ENCODE measurements at places on chromosomes 11 and 22.
A peak's percentile ranks its signal among the peaks of the same experiment; 100 is the strongest.

- no peak for DNase-seq
Measured at GRCh38 chr11:35583843-35584242, 34.4 kb upstream of the FJX1 start.

DNA sequence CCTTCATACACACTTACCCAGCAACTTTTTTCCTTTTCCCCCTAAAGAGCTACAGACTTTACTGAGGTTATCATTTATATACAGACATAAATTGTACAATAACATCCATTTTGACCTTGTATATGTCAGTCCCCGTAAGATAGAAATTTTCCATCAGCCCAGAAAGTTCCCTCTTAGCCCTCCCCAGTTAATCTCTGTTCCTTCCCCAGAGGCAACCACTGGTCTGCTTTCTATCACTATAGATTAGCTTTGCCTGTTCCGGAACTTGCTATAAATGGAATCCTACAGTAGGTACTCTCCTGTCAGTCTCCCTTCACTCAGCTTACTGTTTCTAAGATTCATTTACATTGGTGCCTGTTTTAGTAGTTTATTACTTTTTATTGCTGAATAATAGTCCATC is 54.9 kb downstream of the TSPAN18 start:
- DNase-seq: no peak

GRCh38 chr11:65915821-65916251 is 3.0 kb downstream of the C11orf68 start:
- DNase-seq: peak; percentile 99

GRCh38 chr22:20762233-20762796 is 11.6 kb upstream of the SERPIND1 start:
- no peak for DNase-seq

GRCh38 chr11:112336356-112336886 is 75.8 kb upstream of the PLET1 start:
- DNase-seq: no peak

- no peak for DNase-seq
Measured at GRCh38 chr22:25540908-25541660, 23.4 kb upstream of the GRK3 start.

DNA sequence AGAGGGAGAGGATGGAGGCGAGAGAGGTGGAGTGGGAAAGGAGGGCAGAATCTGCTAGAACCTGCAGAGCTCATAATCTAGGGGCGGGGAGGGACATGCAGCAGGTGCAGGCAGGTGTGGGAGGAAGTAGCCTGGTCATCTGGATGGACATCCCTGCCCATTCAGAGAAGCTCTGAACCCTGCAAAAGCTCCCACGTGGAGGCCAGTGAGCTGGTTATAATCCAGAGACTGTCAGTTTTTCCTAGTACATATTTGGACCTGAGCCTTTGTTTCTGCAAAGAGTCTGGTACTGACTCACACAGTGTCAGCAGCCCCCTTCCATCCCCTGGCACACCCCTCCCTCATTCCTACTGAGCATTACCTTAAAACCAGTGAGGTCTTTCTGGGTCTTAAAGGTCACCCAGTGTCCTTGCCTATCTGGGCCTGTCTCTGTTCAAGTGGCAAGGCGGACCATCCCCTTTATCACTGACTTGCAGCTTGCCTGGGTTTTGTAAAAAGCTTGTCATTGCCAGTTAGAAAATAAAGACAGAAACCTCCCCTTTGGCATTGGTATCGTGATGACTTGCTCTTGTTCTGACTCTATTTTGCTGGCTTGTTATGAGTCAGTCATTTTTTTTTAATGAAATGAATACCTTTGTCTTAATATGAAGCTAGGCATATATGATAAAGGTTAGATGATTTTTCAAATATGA is 26.1 kb downstream of the PTPRJ start:
- peak; percentile 79 for DNase-seq

GRCh38 chr11:73323464-73323863 is 15.4 kb downstream of the ARHGEF17 start:
- DNase-seq: peak; percentile 77

DNA sequence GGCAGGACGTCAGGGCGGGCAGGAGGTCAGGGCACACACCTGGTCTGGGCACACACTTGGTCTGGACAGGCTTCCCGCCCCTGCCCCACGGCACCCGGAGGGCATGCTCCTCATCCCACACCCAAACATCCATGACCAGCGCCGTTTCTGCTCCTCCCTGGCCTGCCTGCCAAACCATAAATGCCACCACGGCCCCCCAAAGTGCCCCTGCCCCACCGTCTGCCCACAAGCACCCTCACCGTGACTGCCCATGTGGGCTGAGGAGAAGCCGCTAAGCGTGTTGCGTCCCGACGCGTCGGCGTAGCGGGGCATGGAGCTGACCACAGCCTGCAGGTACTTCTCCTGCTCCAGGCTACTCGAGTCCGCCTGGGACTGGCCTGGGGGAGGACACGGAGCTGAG is 15.8 kb downstream of the SBF1 start:
- DNase-seq: no peak

GRCh38 chr11:68355471-68355870 is 43.1 kb downstream of the LRP5 start:
- DNase-seq: no peak

DNA sequence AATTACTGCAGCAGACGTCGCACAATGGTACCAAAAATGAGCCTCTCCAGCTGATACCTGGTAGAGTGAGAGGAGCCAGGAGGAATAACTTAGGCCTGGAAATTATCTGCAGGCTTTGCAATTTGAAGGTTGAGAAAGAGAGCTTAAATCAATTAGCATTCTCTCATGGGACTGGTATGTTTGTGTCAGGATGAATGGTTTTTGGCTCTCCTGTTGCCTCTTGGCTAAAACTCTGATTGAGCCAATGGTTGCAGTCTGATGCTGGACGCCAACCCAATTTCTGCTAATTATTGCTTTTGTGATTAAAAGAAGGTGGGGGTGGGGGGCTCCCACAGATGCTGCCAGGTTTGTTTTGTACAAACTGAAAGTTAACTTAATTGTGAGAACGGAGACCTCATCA is 12.5 kb upstream of the NELL1 start:
- DNase-seq: no peak

GRCh38 chr22:26616650-26617049 is 1.2 kb downstream of the CRYBB1 start:
- no peak for DNase-seq

GRCh38 chr11:123122341-123122740 is 60.4 kb upstream of the HSPA8 start:
- peak; percentile 78 for DNase-seq

DNA sequence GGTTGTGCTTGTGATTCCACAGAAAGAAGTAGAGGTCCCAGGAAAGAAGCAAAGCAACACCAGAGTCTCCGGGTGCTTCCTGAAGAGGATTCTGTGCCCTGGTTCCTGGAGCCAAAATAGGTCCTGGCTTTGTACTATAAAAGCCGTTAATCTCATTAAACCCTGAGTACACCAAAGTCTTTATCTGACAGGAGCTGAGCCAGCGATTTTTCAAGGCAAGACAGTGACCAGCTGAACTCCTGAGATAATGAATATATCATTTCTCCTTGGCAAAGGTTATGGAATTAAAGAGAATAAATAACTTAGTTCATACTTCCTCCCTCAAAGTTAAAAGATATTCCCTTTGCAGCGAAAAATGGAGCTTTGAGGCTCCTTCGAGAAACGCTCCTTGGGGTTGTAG is 5.2 kb downstream of the TMEM138 start:
- DNase-seq: no peak

DNA sequence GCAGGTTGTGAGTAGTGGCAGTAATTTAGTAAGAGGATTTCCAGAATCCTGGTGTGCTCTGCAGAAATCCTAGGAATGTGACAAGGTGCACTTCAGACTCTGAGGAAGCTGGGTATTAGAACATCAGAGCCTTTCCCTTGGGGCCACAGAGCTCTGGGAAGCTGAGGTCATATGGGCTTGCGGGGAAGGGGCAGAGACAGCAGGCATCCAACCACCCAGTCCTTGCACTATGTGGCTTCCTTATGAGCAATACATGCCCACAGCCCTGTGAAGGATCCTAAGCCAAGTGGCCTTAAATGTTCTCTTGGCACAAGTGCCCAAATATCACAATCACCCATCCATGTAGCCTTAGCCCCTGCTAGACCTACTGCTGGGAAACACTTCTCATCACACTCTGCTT is 46.2 kb downstream of the P4HA3 start:
- no peak for DNase-seq

- DNase-seq: no peak
Measured at GRCh38 chr11:64218628-64219353, 7.2 kb downstream of the TRPT1 start.

DNA sequence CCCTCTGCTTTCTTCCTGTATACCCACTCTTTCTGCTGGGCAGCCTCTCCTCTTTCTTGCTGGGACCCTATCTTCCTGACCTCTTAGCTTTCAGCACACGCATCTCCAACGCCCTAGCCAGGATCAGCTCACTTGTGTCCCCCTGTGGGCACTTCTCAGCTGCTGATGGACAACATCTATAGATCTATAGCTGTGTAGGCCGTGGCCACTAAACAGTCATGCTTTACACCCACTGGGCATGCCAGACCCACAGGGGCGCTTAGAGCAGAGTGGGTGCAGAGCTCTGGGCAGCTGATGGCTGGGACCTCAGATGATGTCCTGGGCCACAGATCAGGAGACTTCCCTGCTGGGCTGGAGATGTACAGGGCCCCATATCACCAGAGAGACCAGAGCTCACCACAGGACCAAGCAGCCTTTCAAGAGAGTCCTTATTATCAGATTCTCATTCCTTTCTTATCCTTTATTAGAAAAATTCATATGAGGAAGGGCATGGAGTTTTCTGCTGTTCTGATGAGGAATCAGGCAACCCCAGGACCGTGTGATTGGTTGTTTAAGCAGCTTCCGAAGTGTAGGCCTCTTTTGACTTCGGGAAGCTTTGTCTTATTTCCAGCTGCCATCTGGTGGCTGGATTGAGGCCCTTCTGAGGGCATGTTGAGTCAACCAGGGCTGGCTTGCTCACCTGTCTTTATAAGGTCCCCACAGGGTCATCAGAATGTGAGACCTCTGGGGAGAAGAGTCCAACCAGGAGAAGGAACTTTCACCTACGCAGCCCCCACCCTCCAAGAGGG is 60.5 kb downstream of the OSBP2 start:
- peak; percentile 84 for DNase-seq

DNA sequence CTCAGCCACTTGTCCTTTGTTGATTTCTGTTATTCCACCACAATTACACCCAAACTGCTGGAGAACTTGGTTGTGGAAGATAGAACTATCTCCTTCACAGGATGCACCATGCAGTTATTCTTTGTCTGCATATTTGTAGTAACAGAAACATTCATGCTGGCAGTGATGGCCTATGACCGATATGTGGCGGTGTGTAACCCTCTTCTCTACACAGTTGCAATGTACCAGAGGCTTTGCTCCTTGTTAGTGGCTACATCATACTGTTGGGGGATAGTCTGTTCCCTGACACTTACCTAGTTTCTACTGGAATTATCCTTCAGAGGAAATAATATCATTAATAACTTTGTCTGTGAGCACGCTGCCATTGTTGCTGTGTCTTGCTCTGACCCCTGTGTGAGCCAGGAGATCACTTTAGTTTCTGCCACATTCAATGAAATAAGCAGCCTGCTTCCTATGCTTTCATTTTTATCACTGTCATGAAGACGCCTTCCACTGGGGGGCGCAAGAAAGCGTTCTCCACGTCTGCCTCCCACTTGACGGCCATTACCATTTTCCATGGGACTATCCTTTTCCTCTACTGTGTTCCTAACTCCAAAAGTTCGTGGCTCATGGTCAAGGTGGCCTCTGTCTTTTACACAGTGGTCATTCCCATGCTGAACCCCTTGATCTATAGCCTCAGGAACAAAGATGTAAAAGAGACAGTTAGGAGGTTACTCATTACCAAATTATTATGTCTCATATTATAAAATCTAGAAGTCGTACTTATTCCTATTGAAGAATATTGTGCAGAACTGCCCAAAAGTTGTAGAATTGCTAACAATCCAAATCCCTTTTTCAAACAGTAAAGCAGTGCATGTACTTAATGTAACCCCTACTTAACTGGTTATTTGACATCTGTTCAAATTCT is 53.2 kb downstream of the OR4C6 start:
- DNase-seq: no peak

DNA sequence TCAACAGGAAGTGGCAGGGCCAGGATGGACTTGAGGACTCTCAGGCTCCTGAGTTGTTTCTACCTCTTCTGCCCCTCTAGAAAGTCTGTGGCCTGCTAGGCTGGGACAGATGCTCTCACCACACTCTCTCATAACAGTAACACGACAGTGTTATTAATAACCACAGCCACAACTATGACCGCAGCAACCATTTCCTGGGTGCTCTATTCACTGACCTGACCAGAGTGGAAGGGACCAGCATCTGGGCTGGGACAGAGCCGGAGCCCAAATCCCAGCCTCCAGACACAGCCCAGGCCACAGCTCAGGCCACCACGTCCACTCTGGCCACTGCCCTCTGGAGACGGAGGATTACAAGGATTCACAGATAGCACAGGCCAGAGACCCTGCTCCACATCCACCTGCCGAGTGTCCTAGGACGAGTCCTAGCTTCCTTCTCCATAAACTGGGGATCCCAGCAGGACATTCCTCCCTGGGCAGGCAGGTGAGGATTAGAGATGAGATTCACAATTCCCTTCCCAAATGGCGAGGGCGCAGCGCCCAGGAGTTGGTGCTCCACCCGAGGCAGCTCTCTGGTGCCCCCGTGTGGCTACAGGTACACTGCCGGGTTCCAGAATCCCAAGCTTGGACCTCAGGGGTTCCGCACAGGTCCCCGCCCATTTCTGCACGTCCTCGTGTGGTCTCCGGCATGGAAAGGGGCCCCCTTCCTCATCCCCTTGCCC is 7.1 kb downstream of the PNPLA5 start:
- peak; percentile 31 for DNase-seq

GRCh38 chr11:133343951-133344350 is 188.3 kb downstream of the OPCML start:
- no peak for DNase-seq

DNA sequence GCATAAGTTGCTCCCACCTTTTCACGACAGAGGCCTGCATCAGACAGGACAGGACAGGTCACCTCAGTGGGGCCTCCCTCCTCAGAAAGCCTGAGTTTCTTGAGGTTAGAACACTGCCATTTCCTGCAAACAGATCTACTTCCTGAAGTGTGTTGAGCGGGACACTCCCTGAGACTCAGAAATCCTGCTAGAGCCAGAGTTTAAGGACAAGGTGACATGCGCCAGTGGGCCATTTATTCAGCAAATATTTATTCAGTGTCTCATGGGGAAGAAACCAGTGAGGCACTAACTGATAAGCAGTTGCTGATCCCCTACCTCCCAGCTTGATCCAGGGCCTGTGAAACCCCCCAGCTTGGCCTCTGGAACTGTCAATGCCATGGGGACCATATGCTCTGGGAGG is 454.6 kb downstream of the SOX6 start:
- DNase-seq: no peak

GRCh38 chr11:94766713-94767206 is 1.4 kb upstream of the AMOTL1 start:
- no peak for DNase-seq

- no peak for DNase-seq
Measured at GRCh38 chr11:120842195-120842594, 181.7 kb upstream of the TBCEL start.

DNA sequence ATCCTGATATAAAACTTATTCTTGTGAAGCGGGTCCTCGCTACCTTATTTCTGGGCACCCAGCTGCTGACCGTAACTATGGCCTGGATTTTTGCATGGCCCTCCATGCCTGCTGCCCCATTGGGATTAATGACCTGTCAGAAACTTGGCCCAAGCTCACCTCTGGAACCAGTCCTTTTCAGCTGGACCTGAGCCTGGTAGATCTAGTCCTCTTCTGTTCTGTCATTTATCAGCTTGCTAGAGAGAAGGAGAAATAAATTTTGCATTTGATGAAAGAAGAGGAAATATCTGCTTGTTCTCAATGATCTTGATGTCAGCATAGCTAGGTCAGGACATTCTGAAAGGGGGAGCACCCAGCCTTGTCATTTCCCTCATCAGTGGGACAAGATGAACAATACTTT is 387.8 kb upstream of the LARGE1 start:
- no peak for DNase-seq
